NCI-H345 (cell line): ENCODE measurements at places on chromosomes 12 and 14.
A peak's percentile ranks its signal among the peaks of the same experiment; 100 is the strongest.

GRCh38 chr14:103997391-103997790, 55.1 kb upstream of the RD3L start:
- DNase-seq: no peak

- no peak for DNase-seq
These were observed 23.6 kb downstream of the PGAM5 start for GRCh38 chr12:132734206-132734605.

- DNase-seq: no peak
These were observed 564 bp downstream of the ATXN3 start for GRCh38 chr14:92105893-92106142.

- DNase-seq: no peak
These were observed 18.3 kb upstream of the TSPAN11 start for GRCh38 chr12:30908076-30908721.

- no peak for DNase-seq
These were observed 31.3 kb upstream of the KCNA5 start for GRCh38 chr12:5012337-5012736.

DNA sequence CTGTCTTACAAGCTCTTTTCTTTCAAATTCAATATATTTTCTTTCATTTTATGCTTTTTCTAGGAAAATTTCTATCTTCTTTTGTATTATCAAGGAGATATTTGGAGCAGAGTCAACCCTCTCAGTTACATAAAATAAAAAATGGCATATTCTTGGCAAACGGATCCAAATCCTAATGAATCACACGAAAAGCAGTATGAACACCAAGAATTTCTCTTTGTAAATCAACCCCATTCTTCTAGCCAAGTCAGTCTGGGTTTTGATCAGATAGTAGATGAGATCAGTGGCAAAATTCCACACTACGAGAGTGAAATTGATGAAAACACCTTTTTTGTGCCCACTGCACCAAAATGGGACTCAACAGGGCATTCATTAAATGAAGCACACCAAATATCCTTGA, 20.6 kb downstream of the PIK3C2G start:
- no peak for DNase-seq

GRCh38 chr12:127070515-127071157, 1196.3 kb upstream of the TMEM132C start:
- DNase-seq: no peak

DNA sequence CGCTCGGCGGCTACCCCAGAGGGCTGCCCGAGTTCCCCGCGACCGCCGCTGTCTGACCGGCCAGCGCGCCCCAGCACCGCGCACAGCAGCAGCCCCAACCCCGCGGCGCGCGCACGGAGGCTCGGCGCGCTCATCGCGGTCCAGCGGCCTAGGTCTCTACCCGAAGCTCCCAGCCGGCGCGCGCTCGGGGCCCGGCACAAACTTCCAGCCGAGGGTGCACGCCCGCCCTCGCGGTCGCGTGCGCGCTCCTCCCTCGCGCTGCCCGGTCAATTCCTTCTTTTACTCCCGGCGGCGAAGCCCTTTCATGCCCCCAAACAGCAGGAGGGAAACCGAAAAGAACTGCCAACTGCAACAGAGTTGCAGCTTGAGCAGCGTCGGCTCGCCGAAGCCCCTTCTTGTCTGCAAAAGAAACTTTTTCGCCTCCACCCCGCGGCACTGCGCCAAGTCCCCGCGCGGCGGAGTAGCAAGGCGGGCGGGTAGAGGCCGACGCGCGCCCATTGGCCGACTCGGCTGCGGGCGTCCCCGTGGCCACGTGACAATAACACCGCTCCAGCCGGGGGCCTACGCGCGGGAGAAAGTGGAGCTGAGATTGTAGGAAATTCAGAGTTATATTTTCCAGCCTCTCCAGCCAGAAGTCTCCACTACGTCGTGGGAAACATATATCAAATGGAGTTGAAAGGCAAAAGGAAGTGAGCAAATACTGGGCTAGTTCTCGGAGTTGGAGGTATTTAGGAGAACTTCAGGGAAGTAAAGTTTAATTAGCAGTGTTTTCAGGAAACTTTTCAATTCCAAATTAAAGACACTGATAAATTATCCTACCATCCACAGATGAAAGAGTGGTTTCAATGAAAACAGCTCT, at the start of gene LRIG3:
Gene LRIG3, minus strand, starts transcription at position 403 of the 859 bp plus-strand sequence. Its CDS starts 269 bp downstream, at position 134.
- peak; percentile 88 for DNase-seq

DNA sequence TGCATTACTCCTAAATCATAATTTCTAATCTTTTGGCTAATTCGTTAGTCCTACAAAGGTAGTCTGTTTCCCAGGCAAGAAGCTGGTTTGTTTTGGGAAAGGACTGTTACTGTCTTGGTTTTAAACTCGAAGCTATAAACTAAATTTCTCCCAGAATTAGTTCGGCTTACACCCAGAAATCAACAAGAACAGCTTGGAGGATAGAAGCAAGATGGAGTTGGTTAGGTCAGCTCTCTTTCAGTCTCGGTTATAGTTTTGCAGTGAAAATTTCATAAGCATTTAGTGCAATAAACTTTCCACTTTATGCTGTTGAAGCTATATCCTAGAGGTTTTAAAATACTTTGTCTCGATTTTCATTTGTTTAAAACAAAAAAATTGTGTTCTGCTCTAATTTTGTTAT, 100.3 kb downstream of the SLCO1A2 start:
- no peak for DNase-seq

DNA sequence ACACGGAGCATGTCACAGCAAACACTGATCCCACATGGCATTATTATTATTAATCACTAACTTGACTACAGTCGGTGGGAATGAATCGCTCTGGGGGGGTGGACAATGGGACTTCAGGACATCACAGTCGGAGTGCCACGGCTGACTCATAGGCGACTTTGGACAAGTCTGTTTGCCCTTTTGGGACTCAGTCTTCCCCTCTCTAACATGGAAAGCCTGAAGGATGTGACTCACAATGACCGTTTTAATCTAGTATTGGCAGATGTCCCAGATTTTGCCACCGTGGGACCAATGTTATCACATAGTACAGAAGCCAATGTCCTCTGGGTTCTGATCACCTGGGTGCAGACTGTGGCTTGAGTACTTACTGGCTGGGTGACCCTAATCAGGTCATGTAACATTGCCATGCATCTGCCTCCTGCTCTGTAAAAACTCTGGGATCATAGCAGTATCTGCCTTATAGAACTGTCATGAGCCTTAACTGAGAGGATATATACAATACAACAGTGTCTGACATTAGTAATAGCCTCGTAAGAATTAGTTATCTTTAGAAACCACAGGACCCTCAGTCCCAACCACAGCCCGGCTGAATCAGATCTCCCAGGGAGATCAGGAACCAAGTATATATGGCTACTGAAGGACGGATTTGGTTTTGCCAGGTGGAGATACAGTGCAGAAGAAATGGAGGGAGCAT, 362.6 kb downstream of the BCL11B start:
- peak; percentile 27 for DNase-seq

- no peak for DNase-seq
These were observed 174.9 kb downstream of the KTN1 start for GRCh38 chr14:55754871-55755270.

DNA sequence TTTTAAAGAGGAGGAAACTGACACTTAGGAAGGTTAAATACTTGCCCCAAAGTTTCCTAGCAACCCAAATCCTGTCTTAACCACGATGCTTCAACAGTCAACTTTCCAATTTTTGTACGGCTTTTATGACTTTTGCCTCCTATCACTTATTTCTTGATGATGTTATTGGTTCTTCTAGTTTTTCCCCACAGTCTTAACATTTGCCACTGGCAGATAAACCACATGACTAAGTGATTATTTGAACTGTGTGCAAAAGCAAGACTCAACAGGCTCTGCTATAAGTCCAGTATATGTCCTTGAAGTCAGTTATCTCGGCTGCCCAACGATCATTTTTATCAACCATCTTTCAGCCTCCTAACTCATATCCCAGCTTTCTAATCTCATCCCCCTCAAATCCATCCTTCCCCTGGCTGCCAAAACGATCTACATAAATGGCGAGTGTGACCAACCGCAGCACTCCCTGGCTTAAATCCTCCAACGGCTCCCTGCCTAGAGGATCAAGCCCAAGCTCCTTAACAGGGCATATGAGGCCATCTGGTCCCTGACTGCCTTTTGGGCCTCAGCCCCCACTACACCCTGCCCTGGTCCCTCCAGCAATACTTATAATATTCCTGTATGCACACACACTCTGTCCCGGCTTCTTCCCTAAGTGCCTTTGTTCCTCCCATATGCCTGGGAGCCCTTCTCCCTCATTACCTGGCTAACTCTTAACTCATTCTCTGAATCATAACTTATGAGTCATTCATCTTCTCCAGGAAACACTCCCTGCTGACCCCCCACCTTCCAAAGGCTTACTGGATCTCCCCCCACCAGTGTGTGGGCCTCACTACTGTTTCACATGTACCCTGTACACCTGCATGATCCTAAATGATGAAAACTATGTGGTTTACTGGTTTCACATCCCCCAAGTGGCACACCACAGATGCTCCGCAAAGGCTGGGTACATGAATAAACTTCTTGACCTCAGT, 8.8 kb downstream of the VPS37B start:
- no peak for DNase-seq

DNA sequence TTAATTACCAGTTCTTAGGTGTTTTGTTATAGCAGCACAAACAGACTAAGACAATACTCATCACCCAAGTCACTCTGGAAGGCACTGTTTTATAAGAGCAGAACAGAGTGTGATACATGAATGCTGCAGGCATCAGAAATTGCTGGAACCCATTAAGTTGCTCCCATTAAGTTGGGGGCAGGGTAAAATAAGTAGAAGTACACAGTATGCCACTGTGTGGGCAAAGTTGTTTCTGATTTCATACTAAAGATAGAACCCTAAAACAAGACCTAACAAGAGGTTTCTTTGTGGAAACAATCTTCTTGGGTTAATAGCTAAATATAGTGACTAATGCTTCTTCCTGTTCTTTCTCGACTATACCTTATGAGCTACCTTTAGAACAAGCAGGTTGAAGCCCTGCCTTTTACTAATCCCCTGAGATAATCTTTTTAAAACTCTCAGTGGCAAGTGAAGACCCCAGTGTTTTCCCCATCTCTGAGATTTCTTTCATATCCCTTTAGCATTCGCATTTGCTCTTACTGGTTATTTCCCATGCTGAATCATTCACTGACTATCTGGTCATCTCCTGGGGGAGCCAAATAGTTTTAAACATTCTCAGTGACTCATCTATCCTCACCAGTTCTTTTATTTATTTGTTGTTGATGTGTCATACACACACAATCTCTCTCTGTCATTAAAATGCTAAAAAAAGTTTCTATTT, 52.3 kb downstream of the SOCS2 start:
- no peak for DNase-seq

DNA sequence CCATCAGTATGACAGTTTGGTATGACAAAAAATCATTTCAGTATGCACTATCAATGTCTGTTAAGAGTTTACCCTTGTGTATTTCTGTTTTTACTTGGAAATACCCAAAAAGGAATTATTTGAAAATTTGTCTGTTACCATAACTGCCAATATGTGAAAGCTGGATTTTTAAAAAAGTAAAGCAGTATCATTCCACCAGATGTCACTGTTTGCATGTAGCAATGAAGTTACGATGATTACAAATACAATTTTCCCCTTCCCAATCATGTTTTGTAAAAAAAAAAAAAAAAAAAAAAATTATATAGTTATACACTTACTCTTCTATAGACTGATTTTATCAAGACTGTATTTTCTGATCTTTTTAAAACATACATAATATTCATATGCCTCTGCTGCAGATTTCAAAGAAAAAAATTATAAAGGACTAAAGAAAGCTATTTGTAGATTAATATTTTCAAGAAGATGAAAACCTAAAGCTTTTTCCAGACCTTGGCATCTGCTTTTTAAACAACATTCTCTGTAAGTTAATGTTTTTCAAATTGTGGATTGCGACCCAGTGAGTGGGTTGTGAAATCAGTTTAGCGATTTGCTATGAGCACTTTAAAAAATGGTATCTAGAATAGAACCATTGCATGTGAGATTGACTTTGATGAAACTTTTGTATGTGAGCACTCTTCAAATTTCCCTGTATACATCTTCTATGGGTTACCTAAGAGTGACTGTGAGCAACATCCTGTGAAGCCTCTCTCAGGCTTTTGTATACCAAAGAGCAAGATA, 114.2 kb downstream of the TTC6 start:
- DNase-seq: no peak

- no peak for DNase-seq
These were observed 6.3 kb downstream of the GON7 start for GRCh38 chr14:93200553-93200952.
